ENCODE measurements at places on chromosomes 7 and 10.

DNA sequence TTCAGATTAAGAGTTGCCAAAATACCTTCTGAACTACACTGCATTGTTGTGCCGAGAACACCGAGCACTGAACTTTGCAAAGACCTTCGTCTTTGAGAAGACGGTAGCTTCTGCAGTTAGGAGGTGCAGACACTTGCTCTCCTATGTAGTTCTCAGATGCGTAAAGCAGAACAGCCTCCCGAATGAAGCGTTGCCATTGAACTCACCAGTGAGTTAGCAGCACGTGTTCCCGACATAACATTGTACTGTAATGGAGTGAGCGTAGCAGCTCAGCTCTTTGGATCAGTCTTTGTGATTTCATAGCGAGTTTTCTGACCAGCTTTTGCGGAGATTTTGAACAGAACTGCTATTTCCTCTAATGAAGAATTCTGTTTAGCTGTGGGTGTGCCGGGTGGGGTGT, 45.0 kb downstream of the DAGLB start:
- no peak for DNase-seq

DNA sequence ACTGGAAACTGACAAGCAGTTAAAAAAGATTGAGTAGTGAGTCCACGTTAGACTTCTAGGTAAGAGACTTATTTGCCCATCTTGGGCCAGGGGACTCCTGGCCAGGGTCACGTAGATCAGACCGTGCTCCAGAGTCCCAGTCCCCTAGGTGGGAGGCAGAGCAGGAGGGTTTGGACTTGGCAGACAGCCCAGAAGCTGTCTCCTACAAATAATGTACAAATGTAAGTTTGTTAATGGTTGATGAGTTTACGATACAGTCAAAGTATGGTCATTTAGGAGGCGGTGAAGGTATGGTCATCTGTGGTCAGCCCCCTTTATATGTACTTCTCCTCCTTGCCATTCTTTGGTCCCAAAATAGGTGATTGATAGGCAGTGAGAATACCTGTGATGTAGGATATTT, 28.2 kb downstream of the INPP5F start:
- no peak for DNase-seq

DNA sequence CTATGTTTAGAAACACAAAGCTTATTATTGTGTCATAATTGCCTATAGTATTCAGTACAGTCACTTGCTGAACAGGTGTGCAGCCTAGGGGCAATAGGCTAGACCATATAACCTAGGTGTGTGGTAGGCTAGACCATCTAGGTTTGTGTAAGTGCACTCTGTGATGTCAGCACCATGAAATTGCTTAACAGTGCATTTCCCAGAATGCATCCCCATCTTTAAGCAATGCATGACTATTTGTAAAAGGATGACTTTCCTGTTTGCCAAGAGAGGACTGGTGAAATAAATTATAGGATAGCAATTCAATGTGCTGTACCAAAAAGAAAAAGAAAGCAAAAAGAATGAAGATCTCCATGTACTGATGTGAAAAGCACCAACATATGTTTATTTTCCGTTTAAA, 288.7 kb upstream of the AUTS2 start:
- DNase-seq, result no peak

GRCh38 chr10:131402771-131403650, 91.5 kb upstream of the TCERG1L start:
- no peak for DNase-seq

DNA sequence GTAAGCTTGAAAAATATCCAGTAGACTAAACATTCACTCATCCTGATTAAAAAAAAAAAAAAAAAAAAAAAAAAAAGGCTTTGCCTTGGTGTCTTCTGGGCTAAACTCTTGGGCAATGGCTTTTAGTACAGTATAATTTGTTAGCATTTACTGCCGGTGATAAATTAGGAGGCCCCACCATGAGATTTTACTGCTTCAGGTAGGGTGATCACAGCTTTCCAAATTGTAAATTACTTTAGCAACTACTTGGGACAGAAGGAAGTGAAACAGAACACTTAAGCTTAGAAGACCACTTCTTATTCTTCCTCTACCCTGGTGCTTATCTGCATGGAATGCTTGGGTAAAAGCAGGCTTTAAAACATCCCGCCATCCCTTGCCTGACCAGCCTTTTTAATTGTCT, 152.1 kb downstream of the HIBADH start:
- no peak for DNase-seq

GRCh38 chr10:29735628-29736365, 101.0 kb upstream of the SVIL start:
- no peak for DNase-seq

DNA sequence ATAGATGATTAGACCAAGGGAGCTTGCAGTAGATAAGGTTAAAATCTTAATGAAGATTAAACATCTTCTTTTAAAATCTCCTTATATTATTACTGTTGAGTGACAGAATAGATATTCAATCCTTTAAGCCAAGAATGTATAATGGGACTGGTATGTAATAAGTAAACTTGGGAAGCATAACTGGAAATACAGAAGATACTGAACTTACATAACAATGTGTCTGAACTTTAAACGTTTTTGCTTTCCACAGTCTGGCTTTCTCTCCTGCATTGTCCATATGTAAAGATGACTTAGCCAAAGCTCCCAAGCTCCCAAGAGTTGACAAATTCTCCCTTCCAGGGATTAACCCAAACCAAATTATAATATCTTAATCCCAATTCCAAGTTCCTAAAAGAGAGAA, 129.8 kb downstream of the KCND2 start:
- no peak for DNase-seq

GRCh38 chr10:17737027-17737965, 14.7 kb upstream of the TMEM236 start:
- DNase-seq, result no peak
